ENCODE measurements at places on chromosomes 3 and 15.

DNA sequence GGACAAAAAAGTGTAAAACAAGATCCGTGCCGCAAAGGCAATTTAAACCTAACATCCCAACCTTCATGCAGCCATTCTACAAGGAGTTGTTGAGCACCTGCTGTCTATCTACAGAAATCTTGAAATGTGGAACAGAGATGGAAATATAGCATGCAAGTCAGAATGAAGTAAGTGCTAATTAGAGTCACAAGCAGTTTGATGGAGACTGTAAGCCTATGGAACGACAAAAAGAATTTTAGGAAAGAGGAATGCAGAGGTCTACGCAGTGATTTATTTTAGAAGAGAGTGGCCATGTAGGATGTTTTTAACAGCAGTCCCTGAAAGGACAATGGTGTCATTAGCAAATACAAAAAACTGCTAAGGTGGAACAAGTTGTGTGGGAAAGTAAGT is 851 bp upstream of the DCBLD2 start:
- no peak for DNase-seq

DNA sequence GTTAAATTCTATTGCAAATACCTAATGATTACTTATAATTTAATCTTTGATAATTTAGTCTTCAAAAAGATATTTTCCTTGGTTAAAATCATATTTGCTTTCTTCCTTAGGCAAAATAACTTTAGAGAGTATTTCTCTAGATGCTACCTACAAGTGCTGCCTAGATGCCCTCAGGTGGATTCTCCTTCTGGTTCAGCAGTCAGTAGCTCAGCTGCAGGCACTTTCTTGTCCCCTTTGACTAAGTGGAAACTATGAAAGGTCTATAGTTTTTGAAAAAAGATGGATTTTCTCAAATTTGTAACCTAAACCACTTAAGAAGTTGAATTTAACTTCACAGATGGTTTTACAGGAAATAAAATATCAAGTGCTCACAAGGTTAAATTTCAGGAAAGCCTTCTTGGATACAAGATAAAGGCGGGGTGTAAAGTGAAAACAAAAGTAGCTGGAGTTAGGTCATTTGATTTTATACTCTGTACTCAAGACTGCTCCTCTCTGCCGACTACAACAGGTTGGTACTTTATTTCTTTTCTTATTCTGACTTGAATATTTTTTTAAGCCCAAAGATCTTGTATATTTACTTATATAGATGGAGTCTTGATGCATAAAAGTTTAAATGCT is at the start of gene ACKR4:
TSS of gene ACKR4 (plus strand) at position 455 of the 618 bp plus-strand sequence. CDS start 3,128 bp downstream, outside the sequence.
- DNase-seq: no peak

DNA sequence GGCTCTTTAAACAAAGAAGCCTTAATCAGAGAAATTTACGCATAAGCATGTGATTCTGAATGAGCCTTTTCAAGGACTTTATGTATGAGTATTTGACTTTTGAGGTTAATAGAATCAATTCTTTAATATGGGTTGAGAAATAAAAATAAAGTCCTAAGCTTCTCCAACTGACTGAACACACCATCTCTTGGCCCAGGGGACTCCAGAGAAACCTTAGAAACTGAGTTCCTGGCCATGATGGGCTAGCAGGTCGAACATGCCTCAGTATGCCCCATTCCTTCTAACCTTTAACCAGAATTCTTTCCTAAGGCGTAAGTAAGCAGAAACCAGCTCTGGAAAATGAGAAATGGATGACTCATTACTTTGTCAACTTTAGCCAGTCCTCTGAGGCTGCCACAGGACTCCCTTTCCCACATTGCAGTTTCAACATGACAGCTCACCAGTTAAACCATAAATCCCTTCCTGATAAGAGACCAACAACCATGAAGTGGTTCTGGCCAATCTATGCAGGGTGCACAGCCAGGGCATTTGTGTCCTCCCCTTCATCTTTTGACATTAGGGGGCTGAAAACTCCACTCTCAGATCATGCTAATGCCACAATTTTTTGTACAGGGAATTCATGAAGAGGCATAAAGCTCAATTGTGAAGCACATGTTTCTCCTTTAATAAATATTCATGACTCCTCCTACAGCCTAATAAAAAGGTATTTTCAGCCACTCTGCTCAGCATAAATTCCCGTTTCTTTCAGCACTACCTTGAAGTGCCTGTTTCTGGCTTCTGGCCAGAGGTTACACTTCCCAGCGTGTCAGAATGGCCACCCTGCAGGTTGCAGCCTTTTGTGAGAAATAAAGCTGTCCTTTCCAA is 33.3 kb downstream of the TM4SF18 start:
- DNase-seq: no peak

DNA sequence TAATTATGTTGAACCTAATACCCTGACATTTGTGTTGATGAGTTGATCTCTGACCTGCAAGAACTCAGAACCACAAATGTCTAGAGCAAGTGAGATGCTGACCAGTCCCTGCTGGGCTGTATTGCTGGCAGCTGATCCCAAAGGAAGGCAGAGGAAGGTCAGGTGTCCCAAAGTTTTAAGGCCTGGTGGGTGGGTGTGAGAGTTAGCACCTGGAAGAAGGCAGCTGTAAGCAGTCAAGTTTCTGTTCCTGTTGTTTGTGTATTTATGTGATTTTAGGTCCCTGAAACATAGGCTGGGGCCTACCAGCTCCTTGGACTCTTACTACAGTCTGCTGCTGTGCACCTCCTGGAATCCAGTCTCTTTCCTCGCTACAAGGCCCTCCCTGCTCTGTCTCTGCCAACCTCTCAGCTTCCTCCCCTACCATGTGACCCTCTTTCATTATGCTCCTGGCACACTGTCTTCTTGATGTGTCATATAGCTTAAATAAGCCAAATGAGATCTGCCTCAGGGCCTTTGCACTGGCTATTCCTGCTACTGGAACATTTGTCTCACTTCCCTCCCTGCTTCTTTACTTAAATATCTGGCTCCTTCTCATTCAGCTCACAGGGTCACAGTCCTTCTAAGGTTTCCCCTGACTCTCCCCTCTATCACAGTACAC is 31.0 kb upstream of the ATOSA start:
- no peak for DNase-seq

GRCh38 chr3:176663837-176664831 is 533.1 kb downstream of the TBL1XR1 start:
- DNase-seq: no peak

DNA sequence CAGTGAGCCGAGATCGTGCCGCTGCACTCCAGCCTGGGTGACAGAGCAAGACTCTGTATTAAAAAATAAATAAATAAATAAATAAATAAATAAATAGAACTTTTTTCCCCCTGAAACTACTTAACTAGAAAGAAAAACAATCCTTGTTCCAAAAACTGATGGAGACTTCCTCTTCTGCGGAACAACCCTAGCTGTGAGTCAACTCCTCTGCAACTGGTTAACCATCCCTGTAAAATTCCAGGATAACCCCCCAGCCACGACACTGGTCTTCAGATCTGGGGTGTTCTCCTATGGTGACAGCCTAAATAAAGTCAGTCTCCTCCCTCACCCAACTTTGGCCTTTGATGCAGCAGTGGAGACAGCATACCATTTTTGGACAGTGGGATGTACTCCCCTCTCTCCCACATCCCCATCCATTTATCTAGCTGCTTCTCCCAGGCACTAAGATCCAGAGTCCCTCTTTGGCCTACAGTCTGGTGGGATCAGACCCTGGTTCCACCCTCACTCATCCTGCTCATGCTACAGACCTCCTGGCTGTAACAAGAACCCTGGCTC is 352.6 kb downstream of the OCA2 start:
- no peak for DNase-seq

GRCh38 chr15:67017311-67017710 is 48.1 kb upstream of the SMAD3 start:
- no peak for DNase-seq

DNA sequence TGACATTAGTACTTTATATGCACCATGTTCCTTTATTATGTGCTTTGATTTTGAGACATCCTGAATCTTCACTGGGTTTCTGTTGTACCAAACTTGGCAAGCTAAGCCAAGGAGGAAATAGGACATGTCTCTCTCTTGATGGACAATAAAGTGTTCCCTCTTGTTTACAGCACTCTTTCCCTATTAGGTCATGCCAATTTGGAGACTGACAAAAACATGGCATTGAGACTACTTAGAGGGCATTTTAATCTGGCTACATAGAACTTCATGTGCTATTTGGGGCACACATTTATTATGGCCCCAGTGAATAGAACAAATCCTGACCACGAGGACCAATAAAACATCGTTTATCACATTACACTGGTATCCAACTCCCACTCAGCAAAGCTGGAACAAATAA is 85.3 kb upstream of the TNFSF10 start:
- DNase-seq: no peak

- no peak for DNase-seq
These were observed 25.3 kb downstream of the CHDH start for GRCh38 chr3:53820756-53821580.

GRCh38 chr15:25177955-25178801 is 223.4 kb downstream of the SNRPN start:
- no peak for DNase-seq

DNA sequence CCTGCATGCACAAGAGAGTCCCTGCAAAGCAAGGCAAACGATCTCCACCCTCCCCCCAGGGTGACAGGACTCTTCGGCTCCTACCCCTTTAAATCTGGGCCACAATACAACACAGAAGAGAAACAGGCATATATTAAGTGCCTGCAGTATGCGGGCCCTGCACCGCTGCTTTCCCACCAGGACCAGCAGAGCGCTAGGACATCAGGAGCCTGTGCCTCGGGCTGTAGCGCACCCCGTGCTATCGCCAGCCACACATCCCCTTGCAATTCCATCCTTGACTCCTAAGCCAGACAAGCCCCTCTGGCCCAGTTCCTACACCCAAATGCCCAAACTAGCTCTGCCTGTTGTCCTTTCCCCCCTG is 4.1 kb downstream of the GALNT15 start:
- no peak for DNase-seq

DNA sequence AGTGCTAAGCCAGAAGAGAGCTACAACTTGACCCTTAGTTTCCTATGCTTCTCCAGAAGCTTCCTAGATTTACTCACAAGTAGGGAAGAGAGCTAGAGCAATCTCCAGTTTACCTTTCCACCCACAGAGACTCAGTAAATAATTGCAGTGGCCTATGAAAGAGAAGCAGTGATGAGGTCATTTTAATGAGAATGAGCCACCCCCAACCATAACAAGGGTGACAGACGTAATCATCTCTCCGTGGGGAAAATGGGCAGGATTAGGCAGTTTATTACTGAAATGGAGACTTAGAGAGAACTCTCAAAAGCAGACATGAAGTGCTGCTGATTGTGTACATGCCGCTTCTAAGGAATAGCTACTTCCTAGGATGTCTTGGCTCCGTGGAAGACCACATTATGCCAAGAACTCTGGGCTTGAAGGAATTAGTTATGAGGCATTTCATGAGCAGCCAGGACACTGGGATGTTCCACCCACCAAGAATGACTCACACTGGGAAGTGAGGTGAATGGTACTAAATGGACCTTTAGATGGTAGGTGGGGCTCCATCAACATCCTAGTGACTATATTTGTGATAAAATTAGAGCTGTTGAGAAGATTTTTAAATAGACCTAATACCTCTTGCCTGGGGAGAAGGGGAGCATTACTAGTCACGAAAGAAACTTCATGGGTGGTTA is 160.9 kb downstream of the EDEM1 start:
- DNase-seq: no peak

DNA sequence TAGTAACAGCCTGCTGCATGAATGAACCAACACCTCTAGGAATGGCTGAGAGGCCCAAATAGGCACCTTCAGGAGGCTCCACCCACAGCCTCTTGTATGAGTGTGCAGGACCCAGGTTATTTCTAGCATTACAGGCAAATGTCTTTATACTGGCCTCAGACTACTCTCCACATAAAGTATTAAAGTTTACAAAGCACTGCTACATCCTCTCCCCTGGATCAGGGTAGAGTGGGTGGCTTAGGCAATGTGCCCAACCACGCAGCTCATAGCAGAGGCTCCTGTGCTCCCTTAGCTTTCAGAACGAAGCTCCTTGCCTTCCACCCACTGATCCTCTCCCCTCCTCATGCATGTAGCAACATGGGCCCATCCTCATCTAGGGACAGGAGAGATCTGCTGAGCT is 16.3 kb downstream of the TMEM43 start:
- DNase-seq: no peak

DNA sequence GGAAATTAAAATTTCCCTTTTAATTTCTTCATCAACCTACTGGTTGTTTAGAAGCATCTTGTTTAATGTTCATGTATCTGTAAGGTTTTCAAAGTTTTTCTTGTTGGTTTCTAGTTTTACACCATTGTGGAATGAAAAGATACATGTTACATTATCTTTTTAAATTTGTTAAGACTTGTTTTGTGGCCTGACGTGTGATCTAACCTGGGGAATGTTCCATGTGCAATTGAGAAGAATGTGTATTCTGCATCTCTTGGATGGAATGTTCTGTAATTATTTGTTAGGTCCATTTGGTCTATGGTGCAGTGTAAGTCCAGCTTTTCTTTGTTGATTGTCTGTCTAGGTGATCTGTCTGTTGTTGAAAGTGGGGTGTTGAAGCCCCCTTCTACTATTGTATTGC is 45.7 kb downstream of the THSD4 start:
- no peak for DNase-seq

DNA sequence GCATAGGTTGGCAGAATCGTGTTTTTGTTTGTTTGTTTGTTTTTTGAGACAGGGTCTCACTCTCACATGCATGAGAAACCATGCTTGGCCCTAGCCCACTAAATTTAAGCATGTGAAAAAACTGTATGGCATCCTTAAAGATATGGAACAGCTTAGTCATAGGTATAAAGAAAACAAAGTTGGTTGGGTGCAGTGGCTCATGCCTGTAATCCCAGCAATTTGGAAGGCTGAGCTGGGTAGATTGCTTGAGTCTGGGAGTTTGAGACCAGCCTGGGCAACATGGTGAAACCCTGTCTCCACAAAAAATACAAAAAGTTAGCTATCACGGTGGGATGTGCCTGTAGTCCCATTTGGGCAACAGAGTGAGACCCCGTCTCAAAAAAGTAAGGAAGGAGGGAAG is 25.2 kb downstream of the EXD1 start:
- DNase-seq: no peak

GRCh38 chr3:174102866-174103265 is 705.3 kb downstream of the NLGN1 start:
- no peak for DNase-seq

GRCh38 chr15:52028431-52029093 is 9.5 kb downstream of the MAPK6 start:
- no peak for DNase-seq

DNA sequence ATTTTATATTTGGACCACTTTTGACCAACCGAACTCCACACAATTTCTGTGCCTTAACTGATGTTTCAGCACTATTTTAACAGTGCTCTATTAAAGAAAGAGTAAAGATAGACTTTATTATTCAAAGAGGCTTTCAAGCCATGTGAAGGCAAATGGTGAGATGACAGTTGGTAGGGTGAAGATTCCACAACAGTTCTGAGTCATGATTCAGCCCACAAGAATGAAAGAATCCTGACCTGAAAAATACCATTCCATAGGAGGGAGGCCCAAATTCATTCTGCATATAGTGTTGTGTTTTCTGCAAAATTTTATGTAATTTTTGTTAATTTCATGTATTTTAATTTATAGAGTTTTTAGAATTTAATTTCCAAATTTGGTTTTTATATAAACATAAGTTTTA is 135.6 kb upstream of the STAC start:
- no peak for DNase-seq

Data from T-cell (primary cell).